CD4-positive, alpha-beta memory T cell (primary cell): ENCODE measurements at places on chromosomes 3 and 15.

- DNase-seq: no peak
Measured at GRCh38 chr15:93523481-93523880, 434.5 kb upstream of the RGMA start.

- no peak for DNase-seq
Measured at GRCh38 chr15:68341760-68342725, 64.5 kb downstream of the FEM1B start.

- DNase-seq: no peak
Measured at GRCh38 chr15:67836134-67836455, 3.8 kb downstream of the RNU6-1 start.

GRCh38 chr3:32180141-32180784, 58.2 kb upstream of the CMTM8 start:
- DNase-seq: no peak

DNA sequence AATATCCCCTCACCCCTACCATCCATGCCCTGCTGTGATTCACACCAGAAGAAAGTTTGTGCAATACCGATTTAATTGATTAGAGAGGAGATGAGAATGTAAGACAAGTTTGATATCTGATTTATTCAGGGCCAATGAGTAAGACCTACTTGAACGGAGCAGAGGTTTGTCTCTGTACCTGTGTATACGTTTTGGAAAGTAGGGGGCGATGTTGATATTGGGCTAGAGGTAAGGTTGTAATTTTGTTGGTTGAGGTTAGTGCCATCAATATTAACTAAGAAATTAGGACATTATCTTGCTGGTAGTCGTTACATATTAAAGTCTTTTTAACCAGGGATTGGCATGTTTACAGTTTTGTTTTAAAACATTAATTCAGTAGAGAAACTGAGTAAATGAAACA, 20.5 kb downstream of the EAF2 start:
- no peak for DNase-seq

DNA sequence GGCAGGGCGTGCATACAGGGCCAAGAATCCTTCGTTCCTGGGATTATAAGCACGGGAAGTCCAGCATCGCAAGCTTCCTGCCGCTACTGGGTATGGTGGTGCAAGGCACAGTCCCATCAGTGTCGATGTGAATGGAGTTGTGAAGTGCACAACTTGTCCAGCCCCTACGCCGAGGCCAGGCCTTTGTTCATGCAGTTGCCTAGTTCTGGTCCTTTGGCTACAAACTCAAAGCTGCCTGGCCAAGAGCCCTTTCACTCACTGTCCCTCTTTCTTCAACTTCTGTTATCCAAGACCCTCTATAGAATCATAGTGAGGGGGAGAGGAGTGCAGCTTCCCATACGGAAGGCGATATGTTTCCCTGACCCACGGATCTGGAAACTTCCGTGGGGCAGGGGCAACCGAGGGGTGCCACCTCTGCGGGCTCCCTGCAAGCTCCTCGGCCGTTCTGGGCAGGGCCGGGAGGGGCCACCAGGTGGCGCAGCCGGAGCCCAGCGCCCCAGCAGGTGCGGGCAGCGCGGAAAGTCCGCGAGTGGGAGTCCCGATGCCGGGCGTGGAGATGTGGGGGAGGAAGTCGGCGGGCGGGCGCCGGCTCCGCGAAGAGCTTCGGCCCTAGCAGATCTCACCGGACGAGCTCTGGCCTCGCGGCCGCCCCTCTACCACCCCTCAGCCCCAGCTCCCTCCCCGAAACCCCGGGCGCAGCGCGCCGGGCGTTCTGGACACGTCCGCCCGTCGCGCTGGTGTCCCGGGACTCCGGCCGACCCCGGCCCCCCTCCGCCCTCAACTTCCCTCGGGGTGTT, 693 bp downstream of the RASGRP1 start:
- peak; percentile 82 for DNase-seq

GRCh38 chr3:83498361-83499016, 1460.3 kb upstream of the CADM2 start:
- DNase-seq: no peak

DNA sequence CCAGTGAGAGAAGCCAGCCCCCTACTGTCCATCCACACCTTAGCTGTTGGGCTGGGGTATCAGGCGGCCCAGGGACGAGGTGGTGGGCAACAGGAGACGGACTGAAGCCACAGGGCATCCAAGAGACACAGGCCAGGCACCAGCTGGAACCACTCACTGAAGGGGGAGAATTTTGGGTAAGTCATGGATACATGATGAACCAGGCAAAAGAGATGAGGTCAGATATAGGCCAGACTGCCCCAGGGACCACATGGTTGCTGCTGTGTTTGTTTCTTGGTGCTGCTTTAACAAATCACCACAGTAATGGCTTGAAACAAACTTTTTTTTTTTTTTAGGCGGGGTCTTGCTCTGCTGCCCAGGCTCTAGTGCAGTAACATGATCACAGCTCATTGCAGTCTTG, 66.4 kb downstream of the SEMA5B start:
- no peak for DNase-seq

DNA sequence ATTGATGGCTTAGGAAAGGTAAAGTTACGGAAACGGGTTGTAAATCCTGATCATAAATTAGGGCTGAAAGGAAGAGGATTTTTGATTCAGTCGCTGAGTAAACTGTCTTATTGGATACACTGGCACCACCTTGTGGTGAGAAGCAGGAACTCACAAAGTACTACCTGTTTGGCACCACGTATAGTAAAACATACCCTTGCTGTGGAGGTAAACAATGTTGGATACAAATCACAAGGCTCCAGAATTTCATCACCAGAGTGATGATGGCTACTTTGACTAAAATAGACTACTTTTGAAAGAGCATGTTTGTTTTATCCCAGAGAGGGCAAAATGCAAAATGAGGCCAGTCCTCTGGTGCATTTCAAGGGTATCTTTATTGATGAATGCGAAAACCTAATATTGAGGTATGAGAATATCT, 216.9 kb downstream of the IGSF11 start:
- peak; percentile 43 for DNase-seq

- no peak for DNase-seq
Measured at GRCh38 chr15:96107916-96108315, 222.6 kb upstream of the NR2F2 start.

DNA sequence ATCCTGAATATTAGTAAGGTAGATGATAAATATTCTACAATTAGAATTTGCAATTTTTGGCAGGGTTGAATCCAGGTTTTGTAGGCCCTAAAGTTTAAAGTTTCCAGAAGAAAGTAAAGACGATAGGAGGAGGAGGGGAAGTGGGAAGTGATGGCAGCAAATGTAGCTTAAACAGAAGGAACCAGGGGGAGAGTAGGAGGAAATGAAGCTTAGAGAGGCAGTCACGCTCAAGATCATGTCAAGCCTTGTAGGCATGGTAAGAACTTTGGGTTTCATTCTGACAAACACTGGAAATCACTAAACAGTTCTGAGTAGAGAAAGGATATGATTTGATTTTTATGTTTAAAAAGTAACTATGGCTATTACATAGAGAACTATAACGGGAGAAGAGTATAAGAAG, 63.9 kb downstream of the NR2E3 start:
- DNase-seq: no peak

- no peak for DNase-seq
Measured at GRCh38 chr3:3110749-3111361, 681 bp upstream of the IL5RA start.

DNA sequence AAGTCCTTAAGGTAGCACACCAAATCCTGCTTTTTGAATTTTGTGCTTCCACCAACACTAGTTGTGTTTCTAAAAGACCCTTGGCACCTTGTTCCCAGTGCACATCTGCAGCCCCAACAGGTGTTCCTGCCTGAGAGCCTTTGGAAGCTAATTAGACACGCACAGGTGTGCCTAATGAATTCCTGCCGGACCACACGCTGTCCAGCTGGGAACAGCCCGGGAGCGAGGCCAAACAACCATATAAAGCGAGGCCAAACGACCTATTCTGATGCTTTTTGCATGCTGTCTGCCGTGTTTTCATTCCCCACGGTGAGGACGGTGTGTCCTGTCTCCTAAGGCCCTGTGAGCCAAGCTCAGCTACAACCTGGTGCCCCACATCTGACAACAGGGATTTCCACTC, 99.5 kb downstream of the ATG7 start:
- no peak for DNase-seq

DNA sequence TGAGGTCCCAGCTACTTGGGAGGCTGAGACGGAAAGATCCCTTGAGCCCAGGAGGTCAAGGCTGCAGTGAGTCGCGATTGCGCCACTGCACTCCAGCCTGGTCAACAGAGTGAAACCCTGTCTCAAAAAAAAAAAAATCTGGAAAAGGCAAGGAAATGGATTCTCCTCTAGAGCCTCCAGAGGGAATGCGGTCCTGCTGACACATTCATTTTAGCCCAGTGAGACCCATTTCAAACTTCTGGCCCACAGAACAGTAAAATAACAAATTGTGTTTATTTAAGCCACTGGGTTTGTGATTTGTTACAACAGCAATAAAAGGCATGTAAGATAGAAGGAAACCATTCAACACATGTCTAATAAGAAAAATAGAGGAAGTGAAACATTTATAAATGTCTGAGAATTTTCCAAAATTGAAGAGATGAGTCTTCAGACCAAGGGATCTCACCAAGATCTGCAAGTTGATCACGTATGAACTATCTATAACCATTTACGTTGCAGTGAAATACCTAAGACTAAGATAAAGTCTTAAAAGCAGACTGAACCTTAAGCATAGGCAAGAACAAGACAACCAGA, at the start of gene HTR3E:
HTR3E (plus strand) TSS at position 254 of the 573 bp plus-strand sequence. CDS start 466 bp downstream, outside the sequence.
- no peak for DNase-seq

DNA sequence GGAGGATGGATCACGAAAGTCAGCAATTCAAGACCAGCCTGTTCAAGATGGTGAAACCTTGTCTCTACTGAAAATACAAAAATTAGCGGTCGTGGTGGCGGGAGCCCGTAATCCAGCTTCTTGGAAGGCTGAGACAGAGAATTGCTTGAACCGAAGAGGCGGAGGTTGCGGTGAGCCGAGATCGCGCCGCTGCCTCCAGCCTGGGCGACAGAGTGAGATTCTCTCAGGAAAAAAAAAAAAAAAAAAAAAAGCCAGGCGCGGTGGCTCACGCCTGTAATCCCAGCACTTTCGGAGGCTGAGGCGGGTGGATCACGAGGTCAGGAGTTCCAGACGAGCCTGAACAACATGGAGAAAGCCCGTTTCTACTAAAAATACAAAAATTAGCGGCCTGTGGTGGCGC, 5.0 kb downstream of the EAF2 start:
- no peak for DNase-seq

DNA sequence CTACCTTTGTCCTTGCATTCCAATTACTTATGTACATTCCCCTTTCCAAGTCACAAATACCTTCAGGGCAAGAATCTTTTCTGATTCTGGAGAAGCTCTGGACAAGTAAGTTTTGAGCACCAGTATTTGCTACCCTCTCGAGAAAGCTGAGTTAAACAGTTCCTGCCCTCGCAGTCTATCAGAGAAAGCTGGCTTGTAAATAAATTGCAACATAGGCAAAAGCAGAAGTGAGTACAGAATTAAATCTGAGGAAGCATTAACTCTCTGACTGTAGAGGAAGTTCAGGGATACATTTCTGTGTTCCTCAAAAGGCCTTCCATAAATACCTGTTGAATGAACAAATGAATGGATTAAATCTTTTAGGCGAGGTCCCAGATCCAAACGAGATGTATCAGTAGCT, 1.2 kb downstream of the OSBPL11 start:
- DNase-seq: no peak

- no peak for DNase-seq
Measured at GRCh38 chr15:67080900-67081431, 15.6 kb downstream of the SMAD3 start.

GRCh38 chr3:58190882-58191281, 19.9 kb downstream of the DNASE1L3 start:
- DNase-seq: no peak

DNA sequence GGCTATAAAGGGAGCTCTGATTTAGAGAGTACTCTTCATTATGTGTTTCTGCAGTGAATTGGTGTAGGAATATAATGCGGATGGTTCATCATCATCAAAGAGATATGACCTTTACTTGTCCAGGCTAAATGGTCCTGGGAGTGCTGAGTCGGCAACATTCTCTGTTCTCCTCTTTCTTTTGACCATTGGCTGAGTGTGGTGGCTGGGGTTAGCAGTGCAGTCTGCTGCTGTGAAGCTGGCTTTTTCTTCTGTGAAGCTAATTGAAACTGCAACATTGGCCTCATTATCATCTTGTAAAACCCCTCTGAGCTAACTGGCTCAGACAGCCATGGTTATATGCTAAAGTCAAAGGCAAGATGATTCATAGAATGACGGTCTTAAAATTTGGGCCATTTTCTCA, 83.8 kb downstream of the THRB start:
- no peak for DNase-seq

DNA sequence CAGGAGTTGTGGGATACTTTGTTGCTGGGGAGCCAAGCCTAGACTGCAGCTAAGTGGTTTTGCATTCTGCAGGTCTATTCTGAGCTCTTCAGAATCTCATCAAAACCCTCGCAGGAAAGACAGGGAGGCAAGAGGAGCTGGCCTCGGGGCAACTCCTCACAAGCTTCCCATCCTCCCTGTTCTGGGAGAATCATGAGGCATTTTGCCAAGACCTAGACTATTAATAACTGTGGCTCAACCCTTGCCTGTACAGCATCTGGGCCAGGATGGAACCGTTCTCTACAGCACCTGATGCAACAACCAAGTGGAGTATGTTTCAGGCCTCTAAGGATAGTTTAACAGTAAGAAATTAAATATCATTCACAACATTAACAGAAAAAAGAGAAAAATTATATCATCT, 20.2 kb upstream of the SLC6A20 start:
- no peak for DNase-seq

GRCh38 chr3:62238431-62238830, 134.9 kb downstream of the FEZF2 start:
- DNase-seq: no peak

DNA sequence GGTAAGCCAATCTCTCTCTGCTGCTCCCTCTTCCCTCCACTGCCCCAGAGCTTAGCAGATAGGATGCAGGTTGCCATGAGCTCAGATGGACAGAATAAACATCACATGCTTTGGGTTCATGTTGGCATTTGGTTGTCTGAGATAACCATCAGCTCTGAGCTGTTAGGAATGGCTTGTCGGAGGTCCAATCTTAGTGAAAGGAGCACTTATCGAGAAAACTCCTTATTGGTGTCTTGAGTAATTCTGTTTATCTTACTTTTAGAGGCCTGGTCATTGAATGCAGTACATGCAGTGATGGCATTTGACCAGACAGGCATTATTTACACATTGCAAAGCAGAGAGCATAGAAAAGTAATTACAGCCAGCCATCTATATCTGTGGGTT, 99.7 kb downstream of the CEMIP start:
- no peak for DNase-seq

DNA sequence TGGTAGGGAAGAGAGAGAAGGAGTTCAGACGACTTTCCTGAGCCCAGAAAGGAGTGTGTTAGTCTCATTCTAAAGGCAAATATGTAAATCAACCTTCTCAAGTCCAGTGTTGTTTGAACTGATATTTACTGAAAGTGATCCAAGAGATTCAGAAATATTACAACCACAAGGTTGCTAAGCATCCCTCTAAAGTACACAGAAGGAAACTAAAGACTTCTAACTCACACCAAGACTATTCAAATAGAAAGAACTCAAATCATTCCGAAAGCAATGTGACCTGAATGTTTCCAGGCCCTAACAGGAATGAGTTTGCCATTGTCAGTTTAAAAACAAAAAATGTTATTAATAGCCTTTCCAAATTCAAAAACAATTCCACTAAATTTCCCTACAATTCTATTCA, 56.9 kb upstream of the VGLL3 start:
- DNase-seq: no peak
